ENCODE measurements at places on chromosomes 5 and 9.

- DNase-seq, result no peak
Observed at GRCh38 chr9:117815948-117816347, 111.7 kb downstream of the TLR4 start.

DNA sequence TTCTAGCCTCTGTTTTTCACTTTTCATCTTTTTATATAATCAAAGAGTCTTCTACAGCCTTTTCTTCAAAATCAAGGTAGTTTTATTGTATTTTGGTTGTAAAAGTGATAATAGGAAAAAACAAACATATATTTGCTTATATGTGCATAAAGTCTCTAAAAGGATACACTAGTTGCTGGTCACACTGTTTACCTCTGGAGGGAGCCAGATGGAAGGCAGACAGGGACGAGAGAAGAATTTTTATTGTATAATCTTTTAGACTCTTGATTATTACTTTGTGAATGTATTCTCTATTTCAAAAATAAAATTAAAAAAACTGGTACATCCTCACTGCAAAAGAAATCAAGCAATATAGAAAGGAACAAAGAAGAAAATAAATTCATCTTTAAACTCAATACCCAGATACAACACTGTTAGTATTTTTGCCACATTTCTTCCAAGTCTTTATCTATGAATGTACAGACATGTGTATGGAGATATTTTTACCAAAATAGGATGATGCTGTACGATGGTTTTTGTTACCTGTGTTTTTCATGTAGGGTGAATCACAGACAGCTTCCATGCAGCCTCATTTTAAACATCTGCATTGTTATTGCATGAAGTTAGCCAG, 6.1 kb upstream of the RNF183 start:
- DNase-seq, result no peak

DNA sequence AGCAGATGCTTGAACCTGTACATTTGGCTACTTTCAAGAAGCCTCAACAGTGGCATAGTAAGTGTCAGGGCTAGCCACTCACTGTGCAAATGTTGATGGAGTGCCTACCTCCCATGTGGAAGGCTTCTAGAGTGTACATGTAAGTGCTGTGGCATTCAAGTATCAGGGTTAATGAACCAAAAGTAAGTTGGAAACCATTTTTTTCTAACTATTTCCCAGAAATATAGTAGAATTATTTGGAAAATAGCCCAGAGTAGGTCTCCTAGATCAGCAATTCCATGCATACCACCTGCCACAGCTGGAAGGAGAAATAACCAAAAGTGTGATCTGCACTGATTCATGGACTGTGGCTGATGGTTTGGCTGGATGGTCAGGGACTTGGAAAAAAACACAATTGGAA, 53.3 kb downstream of the FOXD1 start:
- no peak for DNase-seq

DNA sequence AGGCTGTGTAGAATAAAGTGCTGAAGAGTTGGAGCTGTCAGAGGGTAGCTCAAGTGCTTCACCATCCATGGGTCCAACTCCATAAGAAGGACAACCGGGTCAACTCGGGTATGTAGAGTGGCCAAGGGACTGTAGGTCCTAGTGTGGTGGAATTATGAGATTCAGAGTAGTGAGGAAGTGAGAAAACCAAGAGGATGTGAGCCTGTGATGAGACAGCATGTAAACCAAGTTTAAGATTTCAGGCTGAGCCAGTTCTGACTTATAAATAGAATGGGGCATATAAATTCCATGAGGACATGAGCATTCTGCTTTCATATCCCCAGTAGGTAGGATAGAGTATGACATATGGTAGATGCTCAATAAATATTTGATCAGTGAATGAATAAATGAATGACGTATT, 96.3 kb downstream of the CFAP95 start:
- no peak for DNase-seq

DNA sequence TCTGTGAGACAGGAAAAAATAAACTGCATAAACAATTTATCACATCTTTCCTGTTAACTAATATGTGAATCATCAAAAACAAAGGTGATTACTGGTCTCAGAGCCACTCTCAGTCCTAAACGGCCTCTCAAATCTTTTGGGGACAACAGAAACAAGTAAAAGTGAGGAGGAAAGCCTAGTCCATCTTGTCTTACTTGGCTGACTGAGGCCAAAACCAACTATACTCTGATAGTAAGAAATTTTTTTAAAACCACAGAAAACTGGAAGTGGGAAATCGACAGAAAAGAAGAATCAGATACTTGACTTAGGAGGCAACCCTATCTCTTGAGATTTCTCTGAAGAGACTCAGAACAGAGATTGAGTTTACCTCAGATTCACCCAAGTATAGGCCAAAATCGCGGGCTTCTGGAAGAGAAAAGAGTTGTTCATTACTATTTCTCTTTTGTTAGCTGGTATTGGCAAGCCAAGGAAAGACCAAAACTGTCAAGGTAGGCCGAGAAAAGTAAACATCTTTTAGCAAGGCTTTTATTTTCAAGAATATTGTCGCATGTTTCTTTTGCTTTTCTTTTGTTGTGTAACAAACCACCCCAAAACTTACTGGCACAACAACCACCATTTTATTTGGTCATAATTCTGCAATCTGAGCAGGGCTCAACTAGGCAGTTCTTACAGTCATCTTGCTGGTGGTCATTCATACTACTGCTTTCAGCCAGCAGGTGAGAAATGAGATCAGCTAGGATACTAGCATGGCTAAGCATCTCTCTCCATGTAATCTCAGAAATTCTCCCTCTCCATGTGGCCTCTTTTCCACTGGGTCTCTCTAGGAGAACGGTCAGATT, 46.1 kb downstream of the RFX3 start:
- DNase-seq, result no peak

DNA sequence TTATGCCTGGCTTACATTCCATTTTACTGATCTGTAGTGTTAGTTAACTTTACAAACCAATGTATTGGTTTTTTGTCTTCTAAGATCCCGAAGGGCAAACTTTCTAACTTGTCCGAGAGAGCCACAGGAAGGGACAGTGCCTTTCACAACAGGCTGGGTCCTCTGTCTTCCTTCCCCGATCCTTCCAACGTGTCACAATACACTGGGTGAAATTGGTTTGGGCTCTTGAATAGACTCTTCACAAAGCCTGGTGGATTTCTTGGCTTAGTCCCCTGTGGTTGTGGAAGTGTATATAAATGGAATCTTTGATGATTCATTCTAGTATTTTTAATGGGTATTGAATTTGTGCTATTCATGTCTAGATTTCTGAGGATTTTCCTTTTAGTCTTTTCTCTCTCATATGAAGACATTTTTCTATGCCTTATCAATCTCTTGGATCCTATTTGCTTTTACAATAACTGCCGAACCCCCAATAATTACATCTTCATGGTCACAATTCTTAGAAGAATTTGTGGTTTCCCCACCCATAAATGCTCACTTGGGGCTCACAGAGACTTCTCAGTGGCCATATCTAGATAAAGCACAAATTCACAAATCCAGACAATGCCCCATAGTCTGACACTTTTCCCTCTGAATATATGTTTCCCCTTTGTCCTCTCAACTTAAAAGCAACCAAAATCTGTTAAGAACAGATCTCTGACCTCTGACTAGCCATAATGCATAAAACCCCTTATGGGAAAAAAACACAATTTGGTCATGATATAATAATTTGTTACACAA, 107.7 kb downstream of the MTRR start:
- no peak for DNase-seq

- no peak for DNase-seq
Observed at GRCh38 chr5:74372051-74372450, 268.5 kb downstream of the ENC1 start.

DNA sequence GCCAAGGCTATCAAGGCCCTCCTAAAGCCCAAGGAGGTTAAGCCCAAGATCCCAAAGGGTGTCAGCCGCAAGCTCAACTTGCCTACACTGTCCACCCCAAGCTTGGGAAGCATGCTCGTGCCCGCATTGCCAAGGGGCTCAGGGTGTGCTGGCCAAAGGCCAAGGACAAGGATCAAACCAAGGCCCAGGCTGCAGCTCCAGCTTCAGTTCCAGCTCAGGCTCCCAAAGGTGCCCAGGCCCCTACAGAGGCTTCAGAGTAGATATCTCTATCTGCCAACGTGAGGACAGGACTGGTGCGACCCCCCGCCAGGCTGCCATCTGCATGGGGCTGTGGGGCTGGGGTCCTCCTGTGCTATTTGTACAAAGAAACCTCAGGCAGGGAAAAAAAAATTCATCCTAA, 3.3 kb downstream of the HOMER1 start:
- DNase-seq, result no peak

DNA sequence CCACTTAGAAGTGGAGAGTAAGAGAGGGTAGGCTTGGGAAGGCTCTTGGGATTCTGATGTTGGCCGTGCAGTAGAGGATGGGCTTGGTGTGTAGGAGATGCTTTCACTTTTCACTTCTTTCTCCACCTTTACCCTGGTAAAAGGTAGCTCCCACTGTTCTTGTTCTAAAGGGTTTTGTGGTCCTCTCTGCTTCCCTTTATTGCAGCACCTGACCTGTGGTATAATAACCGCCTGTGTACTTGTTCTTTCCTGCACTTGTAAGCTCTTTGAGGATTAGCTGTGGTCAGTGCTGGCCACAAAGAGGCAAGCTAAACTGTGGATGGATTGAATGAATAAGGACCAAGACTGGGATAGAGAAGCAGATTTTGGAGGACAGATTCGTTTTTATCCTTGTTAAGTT, 25.2 kb downstream of the KDM4C start:
- no peak for DNase-seq

DNA sequence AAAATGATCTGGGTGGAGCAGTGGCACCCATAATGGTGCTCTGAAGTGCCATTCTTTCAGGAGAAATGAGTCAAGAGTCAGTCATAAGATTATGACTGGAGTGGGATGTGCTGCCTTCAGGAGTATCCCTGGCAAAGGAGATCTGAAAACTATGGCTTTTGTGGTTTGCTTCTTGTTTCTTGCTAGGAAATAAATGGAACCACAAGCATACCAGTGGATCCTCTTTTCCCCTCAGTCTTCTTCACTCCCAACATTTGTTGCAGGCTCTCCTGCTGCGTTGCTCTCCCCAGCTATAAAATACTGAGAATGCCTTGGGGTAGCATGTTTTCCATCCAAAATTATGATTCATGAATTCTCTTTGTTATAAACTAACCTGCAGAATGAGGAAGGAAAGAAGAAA, 199.1 kb downstream of the NNT start:
- no peak for DNase-seq

- DNase-seq, result no peak
Observed at GRCh38 chr9:70403618-70404025, 10.8 kb downstream of the KLF9 start.

DNA sequence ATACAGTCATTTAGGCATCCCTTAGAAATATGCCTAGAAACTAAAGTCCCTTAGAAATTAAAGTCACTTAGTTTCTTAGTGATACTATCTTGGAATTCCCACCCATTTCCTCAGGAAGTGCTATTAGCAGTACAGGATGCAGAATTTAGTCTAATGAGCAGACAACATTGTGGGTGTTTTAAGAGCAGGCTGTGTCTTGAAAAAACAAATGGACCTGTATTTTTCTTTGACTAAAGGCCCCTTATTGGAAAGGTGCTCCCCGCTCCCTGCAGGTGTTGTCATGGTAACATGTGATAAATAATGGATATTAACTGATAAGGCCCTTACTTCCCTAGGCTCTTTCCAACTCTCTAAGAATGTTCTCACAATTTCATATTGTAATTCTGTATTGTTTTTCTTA, 38.8 kb upstream of the STARD4 start:
- no peak for DNase-seq

GRCh38 chr5:179275941-179276837, 69.1 kb downstream of the ADAMTS2 start:
- DNase-seq, result no peak

GRCh38 chr5:84113246-84114105, 271.2 kb downstream of the EDIL3 start:
- DNase-seq, result peak; percentile 46

- DNase-seq, result no peak
Observed at GRCh38 chr9:28166179-28166578, 592.9 kb upstream of the C9orf72 start.

- DNase-seq, result no peak
Observed at GRCh38 chr9:130245474-130245873, 20.1 kb upstream of the HMCN2 start.

DNA sequence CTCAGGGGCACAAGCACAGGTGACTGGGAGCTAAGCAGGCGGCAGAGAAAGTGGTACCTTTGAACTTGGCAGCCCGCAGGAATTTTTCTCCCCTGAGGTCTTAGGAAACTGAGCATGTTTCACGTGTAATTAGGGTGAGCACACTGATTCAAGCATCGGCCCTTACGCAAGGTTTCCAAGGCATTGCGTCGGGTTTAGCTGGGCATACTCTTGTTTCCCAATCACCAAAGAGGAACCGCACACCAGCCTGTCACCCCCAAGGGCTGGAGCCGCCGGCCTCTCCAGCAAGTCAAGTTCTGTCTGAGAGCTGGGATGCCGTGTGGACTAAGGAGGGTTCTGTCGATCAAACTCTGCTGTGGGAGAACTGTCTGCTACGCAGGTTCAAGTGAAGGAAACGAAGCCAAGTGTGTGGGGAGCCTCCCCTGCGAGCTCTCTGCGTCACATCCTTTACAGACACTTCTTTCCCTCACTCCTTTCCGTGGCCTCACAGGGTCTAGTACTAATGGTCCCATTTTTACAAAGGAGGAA, 53.0 kb downstream of the ERGIC1 start:
- DNase-seq, result no peak

GRCh38 chr5:110377361-110377760, 349.1 kb downstream of the TMEM232 start:
- no peak for DNase-seq

DNA sequence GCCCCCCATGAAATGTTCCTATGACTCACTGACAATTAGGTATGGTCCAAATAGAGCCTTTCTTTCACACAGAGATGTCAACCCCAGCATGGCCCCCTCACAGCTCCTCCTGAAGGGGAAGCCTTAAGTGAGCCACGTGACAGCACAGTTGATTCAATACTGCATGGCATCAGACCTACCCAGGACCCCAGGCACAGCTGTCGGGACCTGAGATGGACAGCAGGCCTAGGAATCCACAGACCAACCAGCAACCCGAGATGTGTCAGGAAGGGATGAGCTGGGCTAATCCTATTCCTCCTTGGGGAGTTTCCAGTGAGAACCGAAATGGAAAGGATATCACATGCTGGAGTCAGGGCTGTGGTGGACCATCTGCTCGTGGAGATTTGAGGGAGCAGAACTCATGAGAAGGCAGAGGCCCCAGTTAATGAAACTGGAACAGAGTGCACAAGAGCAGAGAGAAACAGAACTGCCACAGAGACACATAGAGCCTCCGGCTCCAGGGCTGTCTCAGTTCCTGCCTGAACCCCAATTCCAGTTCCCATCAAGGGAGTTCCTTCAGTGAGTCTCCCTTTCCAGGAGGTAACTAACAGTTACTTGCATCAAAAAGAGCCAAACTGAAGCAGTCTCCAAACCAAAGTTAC, 42.1 kb upstream of the SMIM23 start:
- no peak for DNase-seq

All from NCI-H2081 (cell line).